ENCODE measurements at places on chromosomes 1 and 21.

GRCh38 chr1:221487781-221488524 lies 253.9 kb downstream of the DUSP10 start:
- DNase-seq: no peak

DNA sequence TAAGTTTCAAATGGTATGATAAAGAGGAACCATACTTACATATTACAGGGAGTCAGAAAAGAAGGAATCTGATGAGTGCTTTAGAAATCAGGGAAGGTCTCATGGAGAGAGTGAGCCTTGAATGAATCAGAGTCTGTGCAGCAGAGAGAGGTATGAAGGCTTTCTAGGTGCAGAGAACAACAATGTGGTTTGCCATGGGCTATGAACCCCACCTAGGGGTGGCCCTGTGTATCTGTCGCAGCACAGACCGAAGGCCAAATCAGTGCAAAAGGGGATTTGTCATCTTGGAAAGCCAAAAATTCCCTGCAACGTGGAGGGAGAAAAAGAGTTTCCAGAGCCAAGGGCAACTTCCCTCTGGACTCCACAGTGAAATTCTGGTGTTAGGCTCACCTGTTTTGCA lies 3.5 kb downstream of the PAPPA2 start:
- no peak for DNase-seq

GRCh38 chr1:27366411-27367159 lies at the start of gene MAP3K6:
MAP3K6 (minus strand) TSS chr1:27366961; CDS start chr1:27366597, 364 bp downstream.
- no peak for DNase-seq

DNA sequence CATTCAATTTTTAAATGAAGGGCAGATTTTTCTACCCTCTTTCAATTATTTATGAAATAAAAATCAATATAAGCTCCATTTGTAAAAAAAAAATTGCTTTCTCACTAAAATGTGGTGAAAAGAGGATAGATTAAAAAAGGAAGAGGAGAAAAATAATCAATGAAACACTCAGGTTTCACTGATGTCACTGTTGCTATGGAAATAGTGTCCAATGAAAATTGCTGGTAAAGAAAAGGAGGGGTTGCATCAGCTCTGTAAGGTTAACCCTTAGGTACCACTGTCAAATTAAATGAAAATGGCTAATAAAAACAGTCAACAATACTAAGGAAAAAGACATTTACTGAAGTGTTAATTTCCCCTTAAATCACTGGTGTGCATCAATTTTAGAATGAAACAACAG lies 91.6 kb upstream of the TTC39A start:
- DNase-seq: no peak

GRCh38 chr1:97334454-97334853 lies 586.4 kb downstream of the DPYD start:
- DNase-seq: no peak

Data from activated T-helper 1 cell treated with Interleukin-2 at 50 U/mL for 16 hours (primary cell).